Activated T-helper 2 cell treated with anti-CD3 and anti-CD28 coated beads, Interferon-gamma antibody, Interleukin-2, Interleukin-4, amounts not matched to agents 10 μg/mL and 5 μg/mL and 100 μg/mL, durations not matched to agents 14 hours and 24 hours and 36 hours (primary cell): ENCODE measurements at places on chromosomes 12 and 14. TPM values are rescaled to one million over a fixed set of nuclear protein-coding genes. Genes with fewer than 3 reads are reported as not detected.
A peak's percentile ranks its signal among the peaks of the same experiment; 100 is the strongest.

DNA sequence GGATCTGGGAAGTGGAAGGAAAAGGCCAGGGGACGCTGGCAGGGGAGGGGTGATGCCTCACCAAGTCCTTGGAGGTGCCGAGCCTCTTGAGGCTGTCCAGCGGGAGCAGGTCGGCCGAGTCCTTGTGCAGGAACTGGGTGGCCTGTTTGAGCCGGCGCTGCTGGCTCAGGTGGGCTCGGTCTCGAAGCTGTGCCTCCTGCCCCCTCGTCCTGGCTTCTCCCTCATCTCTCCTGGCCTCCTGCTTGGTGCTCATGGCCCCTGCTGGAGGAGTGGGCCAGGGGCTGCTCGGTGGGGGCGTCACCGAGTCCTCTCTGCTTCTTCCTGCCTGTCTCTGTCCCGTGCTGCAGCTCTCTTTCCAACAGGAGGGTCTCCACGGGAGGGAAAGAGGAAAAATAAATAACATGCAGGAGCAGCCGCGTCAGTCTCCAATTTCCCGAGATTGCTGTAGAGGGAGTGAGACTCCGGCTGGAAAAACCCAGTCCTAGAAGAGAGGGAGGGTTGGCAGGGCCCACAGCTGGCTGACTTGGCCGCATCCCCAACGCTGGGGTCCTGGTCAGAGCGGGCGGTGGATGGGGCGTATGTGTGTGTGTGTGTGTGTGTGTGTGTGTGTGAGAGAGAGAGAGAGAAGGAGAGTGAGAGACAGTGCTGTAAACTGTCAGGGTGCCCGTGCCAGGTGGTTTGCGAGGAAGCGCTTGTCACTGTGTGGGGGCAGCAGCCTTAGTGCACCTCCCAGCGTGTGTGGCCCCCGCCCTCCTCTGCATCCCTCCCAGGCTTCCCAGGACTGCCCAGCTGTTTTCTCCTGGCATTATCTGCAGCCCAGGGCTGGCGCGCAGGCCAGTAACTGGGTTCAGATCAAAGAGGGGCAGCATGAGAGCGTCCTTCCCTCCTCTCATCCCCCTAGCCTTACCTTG lies at the start of gene NRIP2:
Gene NRIP2 (minus strand): TSS at position 455 of the 911 bp plus-strand sequence. CDS start 52 bp downstream, at position 403.
- peaks cover 2% of the 10 kb centered on the region for H3K4me1 ChIP-seq
- no peak for DNase-seq
- H3K27ac ChIP-seq, result no peak within 1 kb of the TSS
- H3K27me3 ChIP-seq, result no peaks in the 10 kb centered on the region
- peaks cover 22% of the 10 kb centered on the region for H3K36me3 ChIP-seq

Gene CIROP
- total RNA-seq, result not detected in 2 replicates

DNA sequence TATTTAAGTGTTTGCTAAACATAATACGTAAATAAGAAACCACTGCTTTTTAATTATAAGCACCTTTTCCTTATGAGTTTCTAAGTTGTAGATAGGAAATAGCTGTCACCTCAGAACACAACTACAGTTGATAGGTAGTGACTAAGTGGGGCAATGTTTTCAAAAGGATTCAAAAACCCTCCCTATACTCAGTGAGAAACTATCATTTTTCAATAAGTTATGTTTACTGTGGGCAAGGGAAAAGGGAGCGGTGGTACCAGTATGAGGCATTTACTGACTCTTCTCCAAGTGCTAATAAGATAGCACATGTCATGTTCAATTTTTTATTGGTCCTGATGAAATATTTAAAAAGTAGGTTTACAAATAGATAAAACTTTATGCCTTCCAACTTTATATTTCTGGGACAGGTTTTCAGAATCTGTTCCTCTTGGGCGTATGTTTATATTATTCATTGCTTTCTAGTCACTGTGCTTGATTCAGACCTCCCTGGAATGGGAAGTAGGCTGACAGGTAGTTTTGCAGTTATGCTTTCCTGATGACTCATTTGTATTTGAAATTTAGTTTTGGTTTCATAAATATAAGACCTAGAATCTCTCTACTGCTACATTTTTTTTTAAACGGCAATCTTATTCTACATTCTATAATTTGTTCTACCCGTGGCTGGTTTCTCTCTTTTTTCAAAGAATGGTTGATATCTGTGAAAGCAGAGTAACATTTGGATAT lies 153.1 kb downstream of the TMEM117 start:
- no peaks in the 10 kb centered on the region for H3K27me3 ChIP-seq
- no peak overlapping the region for H3K27ac ChIP-seq
- no peaks in the 10 kb centered on the region for H3K36me3 ChIP-seq
- peaks cover 6% of the 10 kb centered on the region for H3K4me1 ChIP-seq

- no peaks in the 10 kb centered on the region for H3K27me3 ChIP-seq
- DNase-seq, result no peak
- H3K27ac ChIP-seq, result no peak overlapping the region
- H3K4me1 ChIP-seq, result peaks cover 9% of the 10 kb centered on the region
- H3K36me3 ChIP-seq, result no peaks in the 10 kb centered on the region
These were observed 15.5 kb upstream of the MLXIP start for GRCh38 chr12:122062832-122063693.

Gene ZBTB42
- total RNA-seq, result 5.2 and 5.4 TPM in 2 replicates

DNA sequence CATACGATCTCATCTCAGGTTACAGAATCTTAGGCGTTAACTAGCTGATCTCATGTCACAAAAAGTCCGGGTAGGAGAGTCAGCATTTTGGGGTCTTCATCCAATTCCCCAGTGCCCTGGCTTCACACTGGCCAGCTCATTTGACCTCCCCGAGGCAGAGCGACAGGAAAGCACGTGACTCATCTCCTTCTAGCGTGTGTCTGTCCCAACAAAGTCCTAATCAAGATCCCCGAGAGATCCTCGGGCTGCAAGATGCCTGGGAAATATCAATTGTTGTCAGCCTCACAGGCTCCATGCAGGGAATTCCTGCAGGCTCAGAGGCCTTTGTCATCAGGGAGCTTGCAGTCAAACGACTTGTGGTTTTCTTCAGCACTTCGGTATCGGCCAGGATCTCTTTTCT lies 57.5 kb downstream of the ZNF664 start:
- no peak for DNase-seq
- H3K36me3 ChIP-seq, result no peaks in the 10 kb centered on the region
- peaks cover 3% of the 10 kb centered on the region for H3K4me1 ChIP-seq
- H3K27me3 ChIP-seq, result peaks cover 13% of the 10 kb centered on the region
- no peak overlapping the region for H3K27ac ChIP-seq
- H3K4me3 ChIP-seq, result no peak overlapping the region

DNA sequence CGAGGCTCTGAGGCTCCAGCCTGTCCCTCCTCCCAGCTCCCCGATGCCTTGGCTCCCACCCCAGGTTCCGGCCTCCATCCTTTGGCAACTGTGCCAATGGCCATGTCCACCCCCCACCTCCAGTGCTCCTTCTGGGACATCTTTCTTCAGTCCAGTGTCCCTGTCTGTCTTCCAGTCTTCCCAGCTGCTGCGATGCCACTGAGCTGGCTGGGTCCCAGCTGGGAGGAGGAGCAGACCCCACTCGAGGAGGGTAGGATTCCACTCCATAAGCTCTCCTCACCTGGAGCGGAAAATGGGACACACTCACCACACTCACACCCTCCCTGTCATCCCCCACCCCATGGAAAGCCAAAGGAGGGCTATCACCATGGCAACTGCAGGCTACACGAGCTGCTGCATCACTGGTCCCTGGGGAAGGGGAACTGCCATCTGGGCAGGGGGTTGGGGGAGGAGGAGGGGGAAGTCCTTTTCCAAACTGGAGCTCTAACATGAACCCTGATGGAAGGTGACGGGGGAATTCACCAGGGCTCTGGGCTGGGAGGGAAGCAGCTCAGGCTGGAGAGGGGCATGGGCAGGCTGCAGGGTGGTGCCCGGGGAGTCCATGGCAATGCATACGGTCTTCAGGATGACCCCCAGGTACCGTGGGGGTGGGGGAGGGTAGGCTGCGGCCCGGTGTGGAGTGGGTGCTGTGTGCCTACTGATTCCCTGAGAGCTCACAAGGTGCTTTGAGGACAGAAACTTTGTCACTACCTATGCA lies 94.3 kb downstream of the LRRC74A start:
- peaks cover 40% of the 10 kb centered on the region for H3K4me1 ChIP-seq
- H3K4me3 ChIP-seq, result no peak overlapping the region
- H3K27me3 ChIP-seq, result no peaks in the 10 kb centered on the region
- DNase-seq, result no peak
- H3K27ac ChIP-seq, result no peak overlapping the region

- no peak overlapping the region for H3K4me3 ChIP-seq
- no peak overlapping the region for H3K27ac ChIP-seq
- H3K4me1 ChIP-seq, result no peaks in the 10 kb centered on the region
These were observed 87.0 kb downstream of the SRRM4 start for GRCh38 chr12:119068129-119068856.

Gene ANO4
- total RNA-seq, result not detected in 2 replicates

DNA sequence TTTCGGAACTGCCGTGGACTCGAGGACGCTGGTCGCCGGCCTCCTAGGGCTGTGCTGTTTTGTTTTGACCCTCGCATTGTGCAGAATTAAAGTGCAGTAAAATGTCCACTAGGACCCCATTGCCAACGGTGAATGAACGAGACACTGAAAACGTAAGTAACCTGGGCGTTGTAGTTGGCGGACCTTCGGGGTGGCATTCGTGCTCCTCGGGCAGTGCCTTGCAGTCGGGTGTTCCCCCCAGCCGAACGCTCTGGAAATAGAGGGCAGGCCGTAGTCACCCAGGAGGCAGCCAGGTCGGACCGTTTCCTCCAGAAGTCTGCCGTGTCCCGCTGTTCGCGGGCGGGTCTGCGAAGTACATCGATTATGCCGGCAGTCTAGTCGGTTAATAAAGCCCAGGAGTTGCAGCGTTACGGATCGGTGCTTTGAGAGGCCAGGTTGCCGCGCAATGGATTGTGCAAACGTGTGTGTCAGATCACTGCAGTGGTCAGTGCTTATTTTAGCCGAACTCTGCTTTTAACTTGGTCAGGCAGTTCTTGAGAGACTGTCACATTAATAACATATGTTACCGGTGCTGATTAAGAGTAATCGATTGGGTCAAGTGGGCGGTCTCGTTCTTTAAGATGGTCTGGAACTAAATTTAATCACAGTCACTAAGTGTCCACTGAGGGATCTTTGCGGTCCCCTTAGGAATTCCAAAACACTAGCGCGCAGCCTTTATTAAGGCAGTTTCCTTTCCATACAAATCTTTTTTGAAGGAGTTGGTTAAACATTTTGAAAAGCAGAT lies 906 bp downstream of the MARK3 start:
- H3K4me1 ChIP-seq, result peaks cover 29% of the 10 kb centered on the region
- H3K4me3 ChIP-seq, result peak overlapping the region; percentile 99
- peak; percentile 22 for DNase-seq
- peak overlapping the region; percentile 93 for H3K27ac ChIP-seq
- H3K36me3 ChIP-seq, result peaks cover 11% of the 10 kb centered on the region
- peaks cover 3% of the 10 kb centered on the region for H3K27me3 ChIP-seq

- no peak for DNase-seq
- no peaks in the 10 kb centered on the region for H3K4me1 ChIP-seq
- H3K27ac ChIP-seq, result no peak overlapping the region
- H3K27me3 ChIP-seq, result no peaks in the 10 kb centered on the region
- no peak overlapping the region for H3K4me3 ChIP-seq
- no peaks in the 10 kb centered on the region for H3K36me3 ChIP-seq
These were observed 321.8 kb upstream of the E2F7 start for GRCh38 chr12:77387214-77387613.

GRCh38 chr12:104641862-104642261 lies 185.1 kb downstream of the CHST11 start:
- no peak overlapping the region for H3K27ac ChIP-seq
- peaks cover 61% of the 10 kb centered on the region for H3K36me3 ChIP-seq
- H3K4me1 ChIP-seq, result peaks cover 51% of the 10 kb centered on the region
- DNase-seq, result no peak
- no peak overlapping the region for H3K4me3 ChIP-seq

DNA sequence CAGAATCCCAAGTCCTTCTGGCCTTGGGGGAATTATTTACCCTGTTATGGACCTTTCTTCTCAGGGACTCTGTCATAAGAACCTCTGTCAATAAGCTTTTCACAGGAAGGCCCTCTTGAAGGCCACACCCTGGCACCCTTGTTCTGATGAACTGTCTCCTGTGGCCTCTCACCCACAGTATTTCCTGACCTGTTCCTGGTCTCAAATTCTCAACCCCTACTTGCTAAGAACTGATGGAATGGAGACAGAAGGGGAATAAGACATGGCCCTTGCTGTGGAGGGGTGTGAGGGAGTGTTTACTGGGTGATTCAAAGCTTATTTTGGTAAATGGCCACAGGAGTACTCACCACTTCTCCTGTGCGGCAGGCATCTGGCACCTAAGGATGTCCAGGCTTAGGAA lies 1082.9 kb downstream of the BCL11B start:
- DNase-seq, result no peak
- H3K36me3 ChIP-seq, result peaks cover 6% of the 10 kb centered on the region
- peaks cover 92% of the 10 kb centered on the region for H3K4me1 ChIP-seq
- no peaks in the 10 kb centered on the region for H3K27me3 ChIP-seq
- peak overlapping the region; percentile 97 for H3K27ac ChIP-seq
- H3K4me3 ChIP-seq, result peak overlapping the region; percentile 71

- H3K27me3 ChIP-seq, result no peaks in the 10 kb centered on the region
- H3K4me1 ChIP-seq, result peaks cover 28% of the 10 kb centered on the region
- H3K27ac ChIP-seq, result peak overlapping the region; percentile 28
- peaks cover 53% of the 10 kb centered on the region for H3K36me3 ChIP-seq
These were observed 68.9 kb upstream of the SAV1 start for GRCh38 chr14:50736932-50737419.

Gene IQSEC3
- 0.25 and 0.44 TPM in 2 replicates for total RNA-seq

DNA sequence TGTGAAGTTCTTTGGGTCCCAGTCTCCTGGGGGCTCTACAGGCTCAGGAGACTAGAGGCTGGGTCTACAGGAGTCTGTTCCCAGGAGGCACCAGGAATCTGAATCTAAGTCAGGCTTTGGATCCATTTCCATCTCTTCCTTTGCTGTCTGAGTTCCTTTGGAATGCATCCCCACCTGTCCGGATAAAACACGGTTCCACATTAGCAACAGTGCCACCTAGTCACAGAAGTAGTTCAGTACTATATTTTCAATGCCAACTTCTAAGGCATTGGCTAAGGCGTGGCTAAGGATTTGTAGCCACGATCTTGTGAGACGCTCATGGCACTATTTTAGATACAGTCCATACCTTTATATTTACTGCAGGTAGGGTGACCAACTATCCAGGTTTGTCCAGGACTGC lies 15.1 kb downstream of the ZC2HC1C start:
- H3K4me3 ChIP-seq, result no peak overlapping the region
- DNase-seq, result no peak
- no peak overlapping the region for H3K27ac ChIP-seq
- peaks cover 66% of the 10 kb centered on the region for H3K36me3 ChIP-seq
- H3K27me3 ChIP-seq, result no peaks in the 10 kb centered on the region
- peaks cover 2% of the 10 kb centered on the region for H3K4me1 ChIP-seq

Gene TDRD9
- total RNA-seq, result 0.23 TPM in 1 of 2 replicates, not detected in the other

- DNase-seq, result no peak
- H3K27me3 ChIP-seq, result peaks cover 2% of the 10 kb centered on the region
- no peaks in the 10 kb centered on the region for H3K4me1 ChIP-seq
These were observed 50.5 kb downstream of the CFAP251 start for GRCh38 chr12:121968876-121969275.

GRCh38 chr12:118982302-118982701 lies 961 bp downstream of the SRRM4 start:
- DNase-seq, result no peak
- H3K4me1 ChIP-seq, result no peaks in the 10 kb centered on the region
- H3K27ac ChIP-seq, result no peak overlapping the region
- H3K36me3 ChIP-seq, result no peaks in the 10 kb centered on the region
- H3K4me3 ChIP-seq, result no peak overlapping the region
